ENCODE measurements at places on chromosomes 7 and 10. TPM values are rescaled to one million over a fixed set of nuclear protein-coding genes. Genes with fewer than 3 reads are reported as not detected.

Gene KIAA1549
- total RNA-seq, result 3.7 TPM

Gene OPN1SW
- total RNA-seq, result not detected

Gene SEMA3C
- total RNA-seq, result 319 TPM

Gene VPS37D
- total RNA-seq, result 1.9 TPM

Gene CXCL12
- 54.1 TPM for total RNA-seq

Gene ZPBP
- total RNA-seq, result not detected

Gene MUC3A
- 0.16 TPM for total RNA-seq

Gene TLX1
- total RNA-seq, result not detected

Gene VSTM2A
- not detected for total RNA-seq

Gene FBXL13
- 3.4 TPM for total RNA-seq

Gene UTF1
- total RNA-seq, result not detected

Gene MRLN
- not detected for total RNA-seq

Gene ARHGAP12
- 44.2 TPM for total RNA-seq

Gene POM121
- total RNA-seq, result 6.3 TPM

Gene RELN
- 7.5 TPM for total RNA-seq

Gene NPY4R2
- total RNA-seq, result not detected

Gene TMEM229A
- total RNA-seq, result 3.8 TPM

Gene ADAMTS14
- 2.0 TPM for total RNA-seq

Gene LLCFC1
- not detected for total RNA-seq

Gene SEC23IP
- 51.2 TPM for total RNA-seq

Gene CASP7
- total RNA-seq, result 19.8 TPM

Gene NEURL1
- total RNA-seq, result 0.27 TPM

Gene CYP26A1
- not detected for total RNA-seq

Gene ASNS
- 154 TPM for total RNA-seq

Gene SEM1
- 119 TPM for total RNA-seq

Gene MLXIPL
- 2.0 TPM for total RNA-seq

Gene FKBP6
- not detected for total RNA-seq

Gene INTS1
- 44.2 TPM for total RNA-seq

Gene MARCHF5
- 14.0 TPM for total RNA-seq

Gene ECHDC3
- 0.98 TPM for total RNA-seq

Gene RARRES2
- 1.4 TPM for total RNA-seq

Gene SKIDA1
- total RNA-seq, result 0.90 TPM

Gene SPDYE1
- not detected for total RNA-seq

Gene CLEC5A
- total RNA-seq, result not detected

Gene ACTL6B
- not detected for total RNA-seq

Gene VCL
- 176 TPM for total RNA-seq

Gene IGFBP1
- not detected for total RNA-seq

Gene C1GALT1
- 90.0 TPM for total RNA-seq

Gene TUBB8
- not detected for total RNA-seq

Gene MMP21
- 0.09 TPM for total RNA-seq

Gene FOXI2
- not detected for total RNA-seq

Gene CD36
- 561 TPM for total RNA-seq

Gene PPP1R3C
- total RNA-seq, result 92.6 TPM

Gene C10orf62
- not detected for total RNA-seq
